Stimulated activated effector memory CD8-positive, alpha-beta T cell treated with anti-CD3 and anti-CD28 coated beads, Interleukin-12 subunit alpha, Interleukin-12 subunit beta, amount 100 ng/mL, for 72 hours (primary cell): ENCODE measurements at places on chromosomes 6 and 20.

DNA sequence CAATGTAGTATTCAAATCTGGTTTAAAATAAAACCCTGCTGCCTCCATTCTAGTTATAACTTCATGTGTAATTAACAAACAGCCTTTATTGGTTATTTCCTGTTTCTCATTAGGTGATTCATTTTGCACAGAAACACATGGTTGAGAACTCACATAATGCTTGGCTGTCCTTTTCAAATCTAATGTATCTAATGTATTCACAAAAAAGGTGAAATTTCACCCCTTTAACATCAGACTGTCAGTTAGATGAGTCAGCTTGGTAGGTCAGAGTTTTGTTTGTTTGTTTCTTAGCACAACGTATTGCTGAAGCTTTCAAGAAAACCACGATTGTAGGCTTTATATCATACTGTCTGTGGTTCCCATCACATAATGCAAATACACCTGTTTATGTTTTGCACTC is 78.7 kb upstream of the TMEM30A start:
- no peak for DNase-seq

DNA sequence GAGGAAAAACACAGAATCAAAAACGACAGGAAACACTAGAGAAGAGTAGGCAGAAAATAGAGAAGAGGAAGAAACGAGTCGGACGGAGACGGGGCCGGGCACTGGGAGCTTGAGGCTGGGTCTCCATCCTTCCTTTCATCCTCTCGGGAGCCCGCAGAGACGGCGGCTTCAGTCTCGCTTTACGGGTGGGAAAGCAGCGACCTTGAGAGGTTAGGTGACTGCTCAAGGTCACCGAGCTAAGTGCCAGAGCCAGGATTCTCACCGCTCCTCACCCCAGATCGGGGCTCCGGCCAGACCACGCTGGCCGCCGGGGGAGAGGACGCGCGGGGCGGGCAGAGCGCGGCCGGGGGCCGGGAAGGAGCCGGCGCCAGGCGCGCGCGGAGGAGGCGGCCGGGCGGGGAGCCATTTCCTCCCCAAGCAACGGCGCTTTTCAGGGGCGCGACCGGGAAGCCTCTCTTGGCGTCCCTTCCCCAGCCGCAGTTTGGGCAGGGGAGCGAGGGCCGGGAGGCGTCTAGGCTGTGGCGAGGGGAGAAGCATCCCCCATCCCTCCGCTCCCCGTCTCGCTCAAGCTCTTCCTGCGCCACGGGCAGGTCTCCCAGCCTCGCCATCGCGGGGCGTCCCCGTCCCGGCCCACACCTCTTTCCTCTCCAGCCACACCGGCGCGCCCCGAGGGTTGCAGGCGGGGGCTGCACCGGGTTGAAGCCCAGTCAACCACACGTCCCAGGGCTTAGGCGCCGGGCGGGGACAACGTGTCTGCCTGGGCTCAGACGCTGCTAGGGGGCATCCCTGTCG is 24.1 kb upstream of the MAP3K7 start:
- DNase-seq, result peak; percentile 20

DNA sequence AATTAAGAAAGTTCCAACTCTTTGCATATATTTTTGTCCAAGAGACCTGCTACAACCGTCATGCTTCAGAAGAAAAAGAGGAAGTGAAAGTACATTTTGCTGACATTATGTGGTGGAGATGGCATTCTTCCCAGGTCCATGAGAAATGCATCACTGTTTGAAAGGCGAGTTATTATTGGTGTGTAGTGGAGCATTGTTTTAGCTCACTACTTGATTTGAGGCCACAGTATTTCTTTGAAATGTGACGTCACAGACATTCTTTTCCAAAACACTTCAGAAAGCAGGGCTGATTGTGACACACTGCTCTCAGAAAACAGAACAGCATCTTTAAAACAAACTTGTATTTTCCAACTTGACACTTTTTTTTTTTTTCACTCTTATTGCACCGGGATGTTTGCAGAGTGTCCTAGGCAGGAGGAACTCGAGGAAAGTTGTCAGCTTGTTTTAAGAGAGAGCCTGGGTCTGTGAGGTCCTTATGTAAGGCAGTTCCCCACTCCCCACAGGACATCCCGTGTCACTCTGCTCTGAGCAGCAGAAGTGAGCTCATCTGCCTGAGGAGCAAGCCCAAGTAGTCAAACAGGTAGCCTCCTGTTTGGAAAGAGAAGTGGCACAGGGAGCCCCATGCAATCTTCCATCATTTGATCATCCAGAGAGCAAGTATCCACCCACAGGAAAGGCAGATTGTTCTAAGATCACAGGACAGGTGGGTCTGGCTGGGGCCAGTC is 1.1 kb downstream of the SPTLC3 start:
- DNase-seq, result no peak

DNA sequence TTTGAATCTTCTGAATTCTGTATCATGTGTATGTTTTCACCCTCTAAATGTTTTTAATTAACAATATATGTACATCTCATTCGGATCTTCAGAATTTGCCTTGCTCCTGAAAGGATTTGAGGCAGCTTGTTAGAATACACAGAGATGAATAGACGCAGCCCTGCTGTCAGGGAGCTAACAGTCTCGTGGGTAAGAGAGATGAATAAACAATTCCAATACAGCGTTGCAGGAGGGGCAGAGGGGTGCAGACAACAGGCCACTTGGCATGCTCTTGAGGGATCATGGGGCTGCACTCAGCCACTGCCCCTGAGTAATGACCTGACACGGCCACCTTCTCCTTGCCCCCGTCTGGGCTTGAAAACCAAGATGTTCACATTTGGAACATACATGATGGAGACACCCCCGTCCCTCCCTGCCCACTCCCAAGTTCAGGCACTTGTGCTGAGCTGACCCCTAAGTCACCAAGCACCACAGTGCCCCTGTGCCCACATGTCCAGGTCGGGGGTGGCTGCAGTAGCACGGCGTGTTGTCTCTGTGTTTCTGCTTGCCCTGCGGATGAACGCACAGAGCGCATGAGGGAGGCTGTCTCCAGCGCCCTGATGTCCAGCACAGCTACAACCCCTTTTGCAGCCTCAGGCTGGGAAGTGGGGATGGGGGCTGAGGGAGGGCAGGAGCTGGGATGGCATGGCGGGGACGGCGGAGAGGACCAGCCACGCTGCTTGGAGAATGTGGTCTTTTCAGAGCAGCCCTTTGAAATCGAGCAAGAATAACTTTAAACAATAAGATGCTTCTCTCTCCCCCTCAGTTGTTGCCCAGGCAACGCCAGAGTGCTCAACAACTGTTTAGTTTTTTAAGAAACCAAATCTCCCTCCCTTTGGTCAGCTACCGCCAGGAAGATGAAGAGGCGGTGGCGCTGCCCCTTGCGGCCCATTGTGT is 33.0 kb upstream of the CDH22 start:
- no peak for DNase-seq

DNA sequence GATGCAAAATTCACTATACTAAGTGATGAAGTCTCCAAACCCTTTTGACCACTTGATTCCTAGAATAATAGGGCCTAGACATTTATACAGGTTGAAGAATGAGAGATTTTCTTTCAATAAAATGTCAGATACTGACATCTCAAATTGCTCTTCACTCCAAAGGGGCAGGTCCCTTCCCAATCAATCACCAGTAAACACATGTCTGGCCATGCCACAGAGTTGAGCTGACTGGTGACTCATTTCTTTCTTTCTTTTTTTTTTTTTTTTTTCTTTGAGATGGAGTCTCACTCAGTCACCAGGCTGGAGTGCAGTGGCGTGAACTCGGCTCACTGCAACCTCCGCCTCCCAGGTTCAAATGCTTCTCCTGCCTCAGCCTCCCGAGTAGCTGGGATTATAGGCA is 388.6 kb upstream of the BTBD3 start:
- DNase-seq, result no peak

- no peak for DNase-seq
Measured at GRCh38 chr6:158058171-158058651, 76.5 kb downstream of the SYNJ2 start.

DNA sequence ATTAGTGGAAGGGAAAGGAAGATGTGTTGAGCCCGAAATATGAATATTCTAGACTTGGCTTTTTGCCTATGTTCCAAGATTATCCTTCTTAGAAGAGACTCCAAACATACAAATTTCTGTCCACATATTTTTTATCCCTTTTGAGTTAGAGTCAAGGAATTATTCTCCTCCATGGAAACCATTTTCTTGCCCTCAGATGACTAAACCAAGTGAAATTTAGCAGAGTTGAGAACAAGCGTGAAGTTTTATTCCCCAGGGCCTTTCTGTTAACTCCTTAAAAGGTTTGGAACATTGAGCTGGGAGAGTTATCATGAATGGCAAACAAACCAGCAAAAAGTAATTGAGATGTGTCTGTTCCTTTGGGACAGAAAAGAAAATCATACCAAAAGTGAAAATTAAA is 286.1 kb upstream of the PLCB4 start:
- no peak for DNase-seq

DNA sequence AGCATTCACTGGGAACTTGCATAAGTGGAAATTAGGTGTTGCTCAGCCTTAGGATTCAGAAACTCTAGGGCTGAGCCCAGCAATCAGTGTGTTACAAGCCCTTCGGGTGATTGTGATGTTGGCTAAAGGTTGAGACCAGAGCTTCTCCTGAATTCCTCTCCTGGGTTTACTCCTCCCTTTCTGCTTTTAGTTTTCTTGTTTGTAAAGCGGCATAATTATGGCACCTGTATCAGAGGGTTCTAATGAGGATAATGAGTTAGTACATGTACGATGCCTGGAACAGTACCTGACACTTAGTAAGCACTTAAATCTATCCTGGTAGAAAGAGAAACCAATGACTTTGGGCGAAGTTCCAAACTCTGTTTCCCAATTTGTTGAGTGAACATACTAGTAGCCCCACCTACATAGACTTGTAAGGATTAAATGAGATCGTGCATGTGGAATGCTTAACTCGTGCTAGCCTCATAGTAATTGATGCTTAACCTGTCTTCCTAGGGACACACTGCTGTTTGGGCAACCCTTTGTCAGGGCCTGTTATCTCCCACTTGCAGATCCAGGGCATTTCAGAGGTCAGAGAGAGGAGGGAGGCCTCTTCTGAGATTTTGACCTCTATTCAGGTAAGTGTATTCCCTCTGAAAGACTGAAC is 932 bp upstream of the EZR start:
- DNase-seq, result no peak

GRCh38 chr6:110351546-110351945 is 6.6 kb downstream of the METTL24 start:
- DNase-seq, result no peak

GRCh38 chr6:108242259-108242658 is 18.6 kb downstream of the SNX3 start:
- DNase-seq, result no peak

DNA sequence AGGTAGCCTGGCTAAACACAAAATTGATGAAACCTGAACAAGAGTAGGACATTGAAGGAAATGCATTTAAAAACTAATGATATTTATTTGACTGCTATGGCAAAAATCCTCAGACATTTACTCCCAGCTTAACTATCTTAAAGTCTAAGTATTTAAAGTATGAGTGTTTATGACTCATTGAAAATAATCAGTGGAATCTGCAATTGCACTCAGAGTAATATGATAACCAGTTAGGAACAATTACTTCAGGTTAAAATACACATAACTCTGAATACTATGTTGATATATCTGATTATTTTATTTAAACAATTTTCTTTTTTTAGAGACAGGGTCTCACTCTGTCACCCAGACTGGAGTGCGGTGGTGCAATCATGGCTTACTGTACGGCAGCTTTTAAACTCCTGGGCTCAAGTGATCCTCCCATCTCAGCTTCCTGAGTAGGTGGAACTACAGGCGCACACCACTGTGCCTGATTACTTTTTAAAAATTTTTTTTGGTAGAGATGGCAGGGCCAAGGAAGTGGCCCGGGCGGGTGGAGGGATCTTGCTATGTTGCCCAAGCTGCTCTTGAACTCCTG is 43.9 kb downstream of the FILIP1 start:
- no peak for DNase-seq

DNA sequence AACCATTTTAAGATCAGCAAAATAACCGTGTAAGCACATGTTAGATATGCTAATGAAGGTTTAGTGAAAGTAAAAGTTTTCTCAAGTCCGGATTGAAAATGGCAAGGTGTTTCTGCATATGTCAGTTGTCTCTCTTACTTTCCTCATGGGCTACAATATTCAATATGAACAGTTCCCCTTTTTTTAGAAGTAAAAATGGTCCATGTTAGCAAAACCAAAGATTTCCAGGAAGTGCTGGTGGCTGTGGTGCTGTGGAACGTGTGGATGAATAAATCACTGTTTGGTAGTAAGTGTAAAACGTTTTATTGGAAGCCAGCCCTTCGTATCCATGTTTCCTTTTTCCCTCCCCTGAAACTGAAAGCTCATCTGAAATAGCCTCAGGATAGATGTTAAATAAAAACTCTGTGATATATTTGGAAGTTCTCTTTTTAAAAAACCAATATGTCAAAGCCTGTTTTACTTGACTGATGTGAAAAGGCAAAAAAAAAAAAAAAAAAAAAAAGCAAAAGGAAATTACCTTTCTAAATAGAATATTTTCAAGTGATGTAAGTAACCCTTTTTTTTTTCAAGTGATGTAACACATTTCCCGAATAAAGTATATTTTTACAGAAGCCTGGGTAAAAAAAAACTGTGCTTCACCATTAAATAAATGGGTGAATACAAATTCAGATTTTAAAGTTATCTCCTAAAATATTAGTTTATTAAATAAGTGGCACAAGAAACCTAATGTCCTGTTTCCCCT is 41.9 kb downstream of the PLEKHG1 start:
- no peak for DNase-seq

DNA sequence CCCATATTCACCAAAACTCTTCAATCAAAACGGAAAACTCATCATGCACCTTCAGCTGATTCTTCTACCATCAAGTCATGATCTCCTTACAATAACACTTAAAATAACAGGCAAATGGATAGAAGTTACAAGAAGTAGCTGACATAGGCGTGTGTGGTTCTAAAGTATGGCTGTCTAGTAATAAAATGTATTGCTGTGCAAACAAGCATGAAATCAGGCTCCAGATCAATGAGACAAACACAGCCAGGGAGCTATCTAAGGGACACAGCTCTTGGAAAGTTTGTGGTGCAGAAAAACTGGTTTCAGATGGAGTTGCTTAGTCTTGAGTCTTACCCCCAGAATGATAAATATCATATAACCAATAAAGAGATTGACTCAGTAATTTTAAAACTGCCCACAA is 434.8 kb upstream of the NOX3 start:
- no peak for DNase-seq

- peak; percentile 4 for DNase-seq
Measured at GRCh38 chr6:161215876-161216615, 57.8 kb downstream of the AGPAT4 start.

GRCh38 chr20:51164731-51165130 is 141.8 kb upstream of the KCNG1 start:
- DNase-seq, result no peak

DNA sequence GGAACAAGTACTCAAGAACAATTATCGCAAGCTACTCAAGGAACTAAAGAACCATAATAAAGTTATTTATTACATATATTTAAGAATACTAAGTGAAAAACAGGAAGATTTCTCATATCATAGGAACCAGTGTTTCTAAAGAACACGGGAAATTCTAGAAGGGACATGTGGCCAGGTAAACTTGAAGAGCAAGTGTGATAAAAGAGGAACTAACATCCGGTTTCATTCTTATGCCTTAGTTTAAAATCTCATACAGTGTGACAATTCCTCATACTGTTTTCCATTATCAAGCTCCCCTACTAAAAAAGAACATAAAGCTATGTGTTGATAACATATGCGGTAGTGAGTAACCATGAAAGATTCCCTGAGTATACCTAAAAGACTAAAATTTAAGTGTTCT is 163.5 kb upstream of the SHLD1 start:
- DNase-seq, result no peak
